Omental fat pad (tissue), 4 donors: ENCODE measurements at places on chromosomes 11 and 22.

DNA sequence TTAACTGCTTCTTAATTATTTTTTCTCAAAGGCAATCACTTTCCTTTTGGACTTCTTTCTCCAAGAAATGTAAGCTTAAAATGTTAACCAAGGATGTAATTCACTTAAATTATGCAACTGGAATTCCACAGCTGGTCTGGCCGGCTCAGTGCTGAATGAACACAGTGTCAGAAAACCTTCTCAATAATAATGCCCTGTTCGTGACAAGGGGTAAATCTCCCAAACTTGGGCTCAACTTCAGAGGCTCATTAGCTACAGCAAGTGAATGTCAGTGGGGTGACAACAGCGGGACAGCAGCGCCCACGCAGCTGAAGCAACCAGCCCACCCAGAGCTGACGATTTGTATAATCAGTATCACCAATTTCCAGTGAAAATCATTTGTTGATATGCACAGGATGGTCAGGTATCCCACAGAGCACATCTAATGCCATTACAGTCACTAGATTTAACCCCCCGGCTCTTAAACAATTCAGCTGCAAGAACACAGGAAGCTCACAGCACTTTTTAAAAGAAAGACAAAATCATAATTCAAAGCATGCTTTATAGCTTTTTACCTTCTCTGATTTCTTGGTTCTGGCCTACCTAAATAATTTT, 704.8 kb downstream of the DLG2 start:
- DNase-seq: no peak

DNA sequence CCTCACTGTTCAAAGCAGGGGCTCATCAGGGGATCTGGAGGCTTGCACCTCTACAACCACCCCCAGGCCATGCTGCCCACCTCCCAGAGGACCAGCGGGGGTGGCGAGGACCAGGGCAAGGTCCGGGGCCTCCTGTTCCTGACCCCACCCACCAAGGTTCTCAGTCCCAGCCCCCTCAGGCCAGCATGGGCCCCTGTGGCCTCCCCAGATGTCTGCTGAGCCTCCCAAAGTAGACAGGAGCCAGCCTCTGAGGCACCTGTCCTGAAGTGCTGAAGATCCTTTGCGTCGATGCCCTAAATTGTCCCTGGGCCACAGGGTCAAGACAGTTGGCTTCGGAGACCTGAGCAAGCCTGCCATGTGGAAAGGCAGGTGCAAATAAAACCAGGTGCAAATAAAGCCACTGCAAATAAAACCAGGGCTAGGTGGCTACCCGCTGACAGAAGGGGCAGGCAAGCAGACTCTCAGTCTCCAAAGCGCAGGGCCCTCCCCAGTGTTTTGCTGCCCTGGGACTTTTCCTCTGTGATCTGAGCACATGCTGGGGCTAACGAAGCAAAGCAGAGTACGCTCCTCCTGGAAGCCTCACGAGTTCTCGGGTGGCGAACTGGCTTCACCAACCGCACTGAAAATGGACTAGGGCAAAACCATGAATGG, 22.4 kb upstream of the ARFGAP3 start:
- no peak for DNase-seq

- no peak for DNase-seq
These were observed 706.9 kb upstream of the LUZP2 start for GRCh38 chr11:23789938-23790371.

- DNase-seq: no peak
These were observed 13.5 kb downstream of the MCAT start for GRCh38 chr22:43129426-43130425.
